ENCODE measurements at places on chromosomes 12 and 14.

DNA sequence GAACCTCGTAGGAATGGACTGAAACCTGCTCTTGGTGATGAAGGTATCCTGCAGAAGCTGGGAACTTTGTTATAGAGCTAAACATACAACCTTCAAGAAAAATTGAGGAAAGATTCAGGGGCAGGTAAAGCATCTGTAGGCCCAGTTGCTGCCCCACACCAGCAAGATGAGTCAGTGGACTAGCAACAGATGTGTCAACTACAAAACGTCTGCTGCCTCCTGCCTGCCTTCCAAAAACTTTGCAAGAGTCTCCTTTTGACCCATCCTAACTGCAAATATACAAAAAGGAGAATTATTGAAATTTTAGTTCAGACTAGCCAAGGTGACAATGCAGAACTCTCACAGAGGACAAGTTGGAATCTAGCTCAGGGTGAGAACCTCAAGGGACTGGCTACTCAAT, 60.9 kb upstream of the TMTC1 start:
- H3K4me1 ChIP-seq: no peaks in the 10 kb centered on the region
- no peak overlapping the region for H3K4me3 ChIP-seq
- no peaks in the 10 kb centered on the region for H3K36me3 ChIP-seq
- no peak for DNase-seq
- H3K27me3 ChIP-seq: no peaks in the 10 kb centered on the region

DNA sequence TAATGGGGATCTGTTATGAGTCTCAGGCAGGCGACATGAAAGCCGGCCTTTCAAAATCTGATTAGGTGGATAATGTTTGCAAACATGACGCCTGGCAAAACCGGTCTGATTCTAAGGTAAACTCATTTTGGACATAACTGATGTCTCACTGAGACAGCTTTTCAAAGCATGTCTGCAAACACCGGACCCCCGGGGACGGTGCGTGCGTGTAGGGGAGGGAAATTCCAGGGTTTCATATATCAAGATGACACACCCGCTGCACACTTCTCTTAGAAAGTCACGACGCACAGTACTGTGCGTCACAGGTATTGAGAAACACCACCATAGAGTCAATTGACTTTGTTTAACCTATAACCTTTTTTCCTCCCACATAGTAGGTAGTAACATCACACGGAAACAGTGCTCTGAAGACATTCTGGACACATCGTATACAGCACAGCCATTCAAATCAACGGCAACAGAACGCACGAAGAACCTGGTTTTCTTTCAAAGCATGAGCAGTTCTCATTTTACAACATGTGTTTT, 43.9 kb upstream of the TESC start:
- H3K27me3 ChIP-seq: no peaks in the 10 kb centered on the region
- H3K4me1 ChIP-seq: no peaks in the 10 kb centered on the region
- no peak for DNase-seq
- H3K4me3 ChIP-seq: no peak overlapping the region
- H3K27ac ChIP-seq: no peak overlapping the region
- H3K36me3 ChIP-seq: peaks cover 4% of the 10 kb centered on the region

- H3K36me3 ChIP-seq: peaks cover 3% of the 10 kb centered on the region
- no peak overlapping the region for H3K27ac ChIP-seq
- H3K4me3 ChIP-seq: no peak overlapping the region
- no peaks in the 10 kb centered on the region for H3K4me1 ChIP-seq
- H3K27me3 ChIP-seq: peaks cover 3% of the 10 kb centered on the region
- no peak for DNase-seq
These were observed 3.0 kb upstream of the SLC38A1 start for GRCh38 chr12:46271863-46272262.

GRCh38 chr12:104499668-104500332, 43.1 kb downstream of the CHST11 start:
- no peak overlapping the region for H3K27ac ChIP-seq
- DNase-seq: no peak
- H3K4me1 ChIP-seq: peaks cover 25% of the 10 kb centered on the region
- H3K27me3 ChIP-seq: peaks cover 6% of the 10 kb centered on the region

- no peak for DNase-seq
- no peak overlapping the region for H3K4me3 ChIP-seq
- H3K36me3 ChIP-seq: no peaks in the 10 kb centered on the region
- H3K27ac ChIP-seq: no peak overlapping the region
- H3K4me1 ChIP-seq: no peaks in the 10 kb centered on the region
These were observed 455.5 kb downstream of the AEBP2 start for GRCh38 chr12:19894803-19895202.

DNA sequence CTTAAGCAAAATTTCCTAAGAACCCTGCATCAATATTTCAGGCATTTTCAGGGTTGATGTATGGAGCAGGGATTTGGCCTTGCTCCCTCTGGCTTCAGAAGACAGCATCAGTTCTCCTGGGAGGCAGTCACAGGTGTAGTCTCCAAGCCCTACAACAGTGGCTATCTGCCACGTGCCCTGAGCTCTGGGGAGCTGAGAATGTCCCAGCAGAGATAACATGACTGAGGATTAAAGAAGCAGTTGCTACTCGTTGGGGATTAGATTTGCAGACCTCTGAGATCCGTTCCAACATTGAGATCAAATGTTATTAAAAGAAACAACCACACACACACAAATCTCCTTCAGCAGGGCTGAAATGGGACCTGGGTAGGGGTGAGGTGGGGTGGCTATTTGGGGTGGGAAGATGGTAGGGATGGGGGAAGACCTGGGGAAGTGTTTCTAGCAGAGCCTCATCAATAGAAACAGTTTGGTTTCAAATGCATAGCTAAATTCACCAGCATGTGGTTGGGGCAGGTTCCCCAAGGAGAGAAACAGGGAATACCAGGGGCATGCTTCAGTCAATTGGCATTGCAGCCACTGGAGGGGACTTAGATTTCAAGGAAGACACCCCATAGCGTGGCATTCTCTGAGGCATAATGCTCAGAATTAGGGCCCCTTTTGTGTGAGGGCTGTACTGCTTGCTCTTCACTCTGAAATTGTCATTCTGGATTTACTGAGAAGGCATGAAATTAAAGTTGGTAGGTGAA, 15.2 kb upstream of the FAM234B start:
- H3K4me1 ChIP-seq: peaks cover 17% of the 10 kb centered on the region
- H3K4me3 ChIP-seq: no peak overlapping the region
- no peaks in the 10 kb centered on the region for H3K36me3 ChIP-seq
- no peak overlapping the region for H3K27ac ChIP-seq

GRCh38 chr12:65823513-65824375, 539 bp upstream of the HMGA2 start:
- DNase-seq: peak; percentile 54
- peaks cover 16% of the 10 kb centered on the region for H3K27me3 ChIP-seq
- peaks cover 53% of the 10 kb centered on the region for H3K4me1 ChIP-seq
- H3K36me3 ChIP-seq: peaks cover 39% of the 10 kb centered on the region

DNA sequence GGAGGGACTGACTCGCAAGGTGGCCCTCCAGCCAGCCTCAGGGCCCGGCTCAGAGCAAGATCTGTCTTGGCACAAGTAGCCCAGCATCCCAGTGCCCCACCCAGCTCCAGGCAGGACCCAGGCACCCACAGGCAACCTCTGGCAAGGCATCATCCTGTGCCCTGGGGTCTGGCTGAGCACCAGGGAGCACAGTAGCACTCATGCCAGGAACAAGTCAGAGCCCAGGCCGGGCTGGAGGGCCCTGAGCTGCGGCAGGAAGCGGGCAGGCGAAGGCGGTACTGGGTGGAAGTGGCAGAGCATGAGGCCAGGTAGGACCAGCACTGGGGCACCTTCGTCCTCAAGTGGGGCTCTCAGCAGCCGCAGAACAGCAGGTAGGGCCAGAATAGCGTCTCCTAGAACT, 5.2 kb upstream of the DIO3 start:
- H3K4me3 ChIP-seq: no peak overlapping the region
- H3K27ac ChIP-seq: no peak overlapping the region
- DNase-seq: no peak
- no peaks in the 10 kb centered on the region for H3K4me1 ChIP-seq
- H3K27me3 ChIP-seq: peaks cover 19% of the 10 kb centered on the region
- H3K36me3 ChIP-seq: no peaks in the 10 kb centered on the region

GRCh38 chr14:85336257-85336656, 193.7 kb upstream of the FLRT2 start:
- no peak overlapping the region for H3K27ac ChIP-seq
- no peak for DNase-seq
- no peak overlapping the region for H3K4me3 ChIP-seq
- H3K27me3 ChIP-seq: no peaks in the 10 kb centered on the region
